ENCODE measurements at places on chromosomes 6 and 20.

GRCh38 chr6:129102741-129103140 lies 219.8 kb downstream of the LAMA2 start:
- DNase-seq, result no peak

DNA sequence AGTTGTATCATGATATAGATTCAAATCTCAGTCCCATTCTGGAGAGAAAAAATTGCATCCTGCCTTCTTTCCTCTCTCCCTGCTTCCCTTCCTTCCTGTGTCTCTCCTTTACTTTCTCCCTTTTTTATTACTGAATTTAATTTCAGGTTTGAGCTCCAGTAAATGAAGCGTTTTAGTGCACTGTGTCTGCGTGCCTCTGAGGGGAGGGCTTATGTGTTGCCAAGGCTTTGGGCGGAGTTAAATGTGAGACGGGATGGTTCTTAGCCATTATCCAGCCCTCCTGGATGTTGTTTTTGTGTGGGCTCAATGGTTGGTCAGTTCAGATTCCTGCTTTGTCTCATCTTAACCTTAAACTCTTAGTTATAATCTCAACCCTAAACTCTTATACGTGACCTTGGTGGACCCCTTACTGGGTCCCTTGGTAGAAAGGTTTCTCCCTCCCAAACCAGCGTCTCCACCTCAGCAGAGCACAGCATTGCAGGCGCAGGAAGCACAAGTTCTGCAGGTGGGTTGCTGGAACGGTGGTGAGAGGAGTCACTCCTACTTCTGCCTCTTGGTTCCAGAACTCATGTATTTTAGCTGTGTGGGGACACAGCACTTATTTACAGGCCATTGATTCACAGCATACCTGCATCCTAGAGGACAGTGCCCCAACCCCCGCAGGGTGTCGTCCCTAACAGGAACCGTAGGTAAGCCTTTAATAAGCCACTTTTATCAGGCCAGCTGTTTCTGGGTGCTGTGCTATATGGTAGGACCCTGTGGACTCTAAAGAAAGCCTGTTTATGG lies 68.5 kb downstream of the DNAH8 start:
- DNase-seq, result no peak

DNA sequence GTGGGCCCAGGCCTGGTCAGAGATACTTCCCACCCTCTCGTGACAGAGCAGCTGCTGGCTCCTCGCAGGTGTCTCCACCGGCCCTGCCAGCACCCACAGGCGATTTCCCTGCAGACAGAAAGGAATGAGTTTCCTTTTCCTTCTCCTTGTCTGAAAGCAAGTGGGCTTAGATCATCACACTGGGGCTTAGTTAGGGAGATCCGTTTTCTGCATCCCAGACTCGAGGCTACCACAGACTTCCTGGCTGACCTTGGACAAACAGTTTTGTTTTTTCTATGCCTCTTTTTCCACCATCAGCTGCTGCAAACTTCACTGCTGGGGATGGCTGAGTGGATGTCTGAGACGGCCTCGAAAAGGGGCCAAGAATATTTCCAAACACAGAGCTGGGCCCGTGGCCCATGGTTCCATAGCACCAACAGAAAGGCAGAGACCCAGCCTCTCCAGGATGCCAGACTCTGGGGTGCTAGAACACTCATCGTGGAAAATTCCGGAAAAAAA lies 86.5 kb downstream of the BANF2 start:
- no peak for DNase-seq

DNA sequence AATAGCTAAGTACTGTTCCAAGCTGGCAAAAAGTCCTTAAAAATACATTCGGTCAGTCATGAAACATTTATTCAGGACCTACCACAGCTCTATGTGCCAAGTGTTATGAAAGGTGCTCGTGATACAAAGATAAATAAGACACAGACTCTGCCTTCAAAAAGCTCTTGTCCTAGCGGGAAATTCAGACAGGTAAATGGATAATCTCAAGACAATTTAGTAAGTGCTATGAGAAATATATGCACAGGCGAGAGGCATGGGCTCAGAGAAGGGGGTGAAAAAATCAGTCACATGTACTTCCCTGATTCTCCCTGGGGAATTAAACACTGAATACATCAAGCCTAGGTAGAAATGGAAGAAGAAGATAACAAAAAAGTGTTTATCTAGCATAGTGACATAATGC lies 49.8 kb upstream of the HEY2 start:
- no peak for DNase-seq

GRCh38 chr6:170251776-170252571 lies 38.9 kb downstream of the DLL1 start:
- no peak for DNase-seq

GRCh38 chr20:49852522-49853080 lies 40.0 kb downstream of the SLC9A8 start:
- DNase-seq, result no peak

GRCh38 chr20:2397595-2398145 lies 17.0 kb downstream of the TGM6 start:
- no peak for DNase-seq

GRCh38 chr6:92047152-92047850 lies 1372.1 kb downstream of the EPHA7 start:
- no peak for DNase-seq

GRCh38 chr20:20493701-20494100 lies 125.8 kb downstream of the INSM1 start:
- DNase-seq, result no peak

DNA sequence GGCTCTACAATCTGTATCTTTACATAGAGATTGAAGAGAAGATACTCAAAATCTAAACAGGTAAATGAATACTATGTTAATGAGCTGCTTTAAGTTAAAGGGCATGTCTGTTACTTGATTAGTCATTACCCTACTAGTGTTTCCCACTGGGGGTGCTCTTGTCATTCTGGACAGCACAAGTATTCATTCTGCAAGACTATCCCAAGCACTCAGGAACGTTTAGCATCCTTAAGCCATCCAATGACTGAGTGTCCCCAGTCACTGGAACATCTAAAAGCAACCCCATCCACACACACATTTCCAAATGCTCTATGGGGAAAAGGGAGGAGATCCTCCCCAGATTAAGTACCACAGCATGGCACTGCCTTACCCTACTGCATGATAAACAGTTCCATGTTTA lies 25.7 kb downstream of the EZR start:
- DNase-seq, result peak; percentile 57

- no peak for DNase-seq
Measured at GRCh38 chr6:112022749-112023148, 31.2 kb upstream of the CCN6 start.

GRCh38 chr6:111683157-111683556 lies 77.5 kb upstream of the TRAF3IP2 start:
- DNase-seq, result no peak

DNA sequence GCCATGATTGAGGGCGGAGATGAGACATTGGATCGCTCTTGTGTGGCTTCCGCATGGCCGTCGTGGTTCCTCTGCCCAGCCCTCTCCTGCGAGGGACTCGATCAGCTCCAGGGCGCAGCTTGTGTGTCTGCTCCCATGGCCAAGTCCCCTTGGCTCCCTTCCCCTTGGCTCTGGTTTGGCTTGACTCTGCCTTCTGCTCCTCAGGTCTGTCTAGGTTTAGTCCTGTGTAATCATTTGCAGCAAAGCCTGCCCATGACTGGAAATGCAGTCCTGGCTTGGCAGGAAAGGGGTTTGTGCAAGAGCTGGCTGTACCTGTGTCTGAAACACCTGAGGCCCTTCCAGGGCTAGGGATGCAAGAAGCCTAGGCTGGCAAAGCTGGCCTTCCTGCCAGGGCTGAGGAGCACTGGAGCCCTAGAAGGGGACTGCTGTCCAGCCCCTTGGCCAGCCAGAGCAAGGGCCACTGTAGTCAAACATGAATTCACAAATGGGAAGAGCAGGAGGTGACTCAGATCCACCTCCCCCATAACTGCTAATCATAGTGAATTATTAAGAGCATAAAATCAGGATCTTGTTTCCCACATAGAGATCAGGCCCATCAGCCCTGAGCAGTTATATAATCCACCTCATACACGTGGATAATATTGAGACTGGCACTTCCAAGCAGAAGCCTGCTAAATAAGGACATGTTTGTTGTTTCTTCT lies 196.8 kb downstream of the FARS2 start:
- no peak for DNase-seq

DNA sequence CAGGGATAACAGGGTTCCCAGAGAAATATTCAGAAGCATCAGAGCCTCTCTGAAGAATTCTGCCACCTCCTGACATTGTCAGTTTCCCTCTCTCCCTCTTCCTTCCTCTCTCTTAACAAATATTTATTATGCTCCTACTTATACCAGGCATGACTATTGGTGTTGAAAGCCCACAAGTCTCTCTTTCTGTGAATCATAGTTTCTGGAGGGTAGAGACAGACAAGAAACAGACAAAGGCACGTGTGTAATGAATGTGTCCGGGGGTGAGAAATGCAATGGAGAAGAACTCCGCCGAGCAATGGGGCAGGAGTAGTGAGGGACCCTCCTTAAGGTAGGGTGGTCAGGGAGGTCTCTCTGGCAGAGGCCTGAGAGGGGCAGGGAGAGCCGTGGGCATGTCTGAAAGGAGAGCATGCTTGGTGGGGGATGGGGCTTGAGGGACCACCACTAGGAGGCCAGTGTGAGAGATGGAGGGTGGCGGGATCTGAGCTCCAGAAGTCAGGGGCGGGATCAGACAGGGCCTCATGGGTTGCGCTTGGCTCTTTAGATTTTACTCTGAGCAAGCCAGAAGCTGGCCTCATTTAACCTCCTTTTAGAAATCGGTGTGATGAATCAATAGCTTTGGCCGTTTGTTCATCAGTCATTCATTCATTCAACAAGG lies 57.3 kb downstream of the EYA2 start:
- DNase-seq, result no peak

DNA sequence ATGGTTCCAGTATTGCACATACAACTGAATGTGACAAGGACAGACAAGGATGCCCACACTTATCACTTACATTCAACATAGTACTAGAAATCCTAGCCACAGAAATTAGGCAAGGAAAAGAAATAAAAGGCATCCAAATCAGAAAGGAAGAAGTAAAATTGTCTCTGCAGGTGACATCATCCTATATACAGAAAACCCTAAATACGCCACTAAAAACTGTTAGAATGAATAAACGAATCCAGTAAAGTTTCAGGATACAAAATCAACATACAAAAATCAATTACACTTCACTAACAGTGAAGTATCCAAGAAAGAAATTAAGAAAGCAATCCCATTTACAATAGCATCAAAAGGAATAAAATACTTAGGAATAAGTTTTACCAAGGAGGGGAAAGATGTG lies 66.1 kb downstream of the FAM217A start:
- no peak for DNase-seq

DNA sequence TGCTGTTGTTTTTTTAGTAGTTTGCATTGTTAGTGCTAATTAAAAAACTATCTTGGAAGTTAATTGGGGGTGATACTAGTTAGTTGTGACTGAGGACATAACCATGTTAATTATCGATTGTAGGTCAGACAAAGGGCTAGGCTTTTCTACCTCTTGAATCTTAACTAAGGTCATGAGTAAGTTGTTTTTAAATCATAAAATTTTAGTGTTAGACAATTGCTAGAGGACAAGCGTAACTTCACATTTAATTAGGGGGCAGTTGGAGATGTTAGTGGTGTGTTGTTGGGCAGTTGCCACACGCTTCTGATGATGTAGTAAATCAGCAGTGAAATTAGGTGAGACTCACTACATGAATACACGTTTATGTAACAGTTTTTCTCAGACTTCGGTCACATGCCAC lies 619.1 kb upstream of the FLRT3 start:
- no peak for DNase-seq

DNA sequence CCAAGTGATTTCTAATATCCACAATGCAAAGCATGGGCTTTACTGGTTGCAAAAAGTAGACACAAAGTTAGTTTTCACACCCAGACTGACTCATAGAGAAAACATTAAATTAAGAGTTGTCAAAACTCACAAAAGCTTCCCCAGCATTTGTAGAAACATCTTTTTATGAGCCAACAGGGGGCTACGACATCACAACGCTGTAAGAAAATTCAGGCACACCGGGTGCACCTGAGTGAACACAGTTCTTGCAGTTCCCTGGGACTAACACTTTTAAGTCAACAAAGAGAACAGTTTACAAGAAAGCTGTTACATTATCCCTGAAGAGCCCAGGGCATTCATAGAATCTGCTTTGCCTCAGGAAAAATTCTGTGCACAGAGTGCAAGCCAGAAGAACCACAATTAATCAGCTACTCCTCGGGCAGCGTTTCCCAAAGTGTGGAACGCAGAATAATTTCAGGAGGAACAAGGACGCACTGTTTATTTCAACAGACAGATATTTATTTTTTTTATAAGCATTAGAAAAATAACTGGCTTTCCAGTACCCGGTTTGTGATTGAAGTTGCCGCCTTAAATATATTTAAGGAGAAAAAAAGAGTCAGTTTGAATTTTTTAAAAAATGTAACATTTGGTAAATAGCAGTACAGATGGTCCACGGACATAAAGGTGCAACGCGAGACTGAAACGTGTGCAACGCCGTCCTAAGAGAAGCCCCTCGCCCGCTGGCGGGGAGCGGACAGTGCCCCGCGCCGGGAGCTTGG lies 1.2 kb downstream of the NCOA5 start:
- DNase-seq, result no peak

GRCh38 chr6:152360034-152360433 lies 277.1 kb downstream of the SYNE1 start:
- no peak for DNase-seq

DNA sequence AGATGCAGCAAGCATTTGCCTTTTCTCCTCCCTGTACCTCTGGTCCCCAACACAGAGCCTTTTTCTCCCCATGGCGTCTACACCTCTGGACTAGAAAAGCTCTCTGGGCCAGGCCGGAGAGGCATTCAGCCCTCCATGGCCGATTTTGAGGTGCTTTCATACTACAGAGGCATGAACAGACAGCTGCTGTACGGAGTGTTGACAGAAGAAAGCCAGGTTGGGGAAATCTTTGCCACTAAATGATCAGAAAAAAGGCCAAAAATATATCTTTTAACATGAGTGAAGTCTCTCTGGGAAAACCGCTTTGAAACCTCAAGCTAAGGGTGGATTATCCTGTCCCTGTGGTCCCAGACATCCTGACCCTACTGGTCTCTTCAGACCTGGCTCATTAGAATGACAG lies 94.0 kb downstream of the TMEM170B start:
- DNase-seq, result no peak

DNA sequence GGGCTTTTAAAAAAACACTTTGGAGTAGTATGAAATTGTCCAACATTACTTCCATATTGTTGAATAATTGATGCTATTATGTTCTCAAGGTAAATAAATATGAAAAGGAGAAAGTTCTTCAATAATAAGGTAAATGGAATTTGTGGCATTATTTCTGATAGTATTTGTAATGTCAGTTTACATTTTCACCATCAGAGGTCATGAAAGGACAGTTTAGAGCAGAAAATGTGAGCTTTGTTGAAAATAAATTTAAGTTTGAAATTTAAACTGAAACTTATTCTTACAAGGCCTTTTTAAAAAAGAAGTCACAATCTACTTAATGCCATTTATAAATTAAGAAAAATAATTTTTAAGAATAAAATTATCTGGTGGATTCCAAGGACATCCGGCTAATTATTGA lies 15.8 kb upstream of the CEP162 start:
- no peak for DNase-seq

DNA sequence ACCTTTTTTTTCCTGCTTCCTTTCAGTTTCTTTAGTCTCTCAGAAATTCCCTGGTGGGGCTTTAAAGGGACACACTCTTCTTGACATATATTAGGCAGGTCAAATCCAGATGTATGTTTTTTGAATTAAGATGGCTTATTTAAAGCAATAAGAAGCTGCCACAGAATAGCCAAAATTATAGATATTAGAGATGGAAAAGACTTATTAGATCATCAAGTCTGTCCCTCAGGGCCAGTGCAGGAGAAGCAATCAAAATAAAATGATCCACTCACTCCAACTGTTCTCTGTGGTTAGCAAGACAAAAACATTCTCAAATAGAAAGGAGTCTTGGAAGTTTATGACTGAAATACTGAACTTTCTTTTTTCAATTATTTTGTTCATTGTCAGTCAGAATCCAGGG lies 462.8 kb downstream of the CDC5L start:
- no peak for DNase-seq

Measured in GM20000 (cell line).